ENCODE measurements at places on chromosomes 5 and 9.

GRCh38 chr9:110081395-110081794 is 126.6 kb downstream of the C9orf152 start:
- DNase-seq: no peak

GRCh38 chr5:153902016-153902415 is 136.7 kb downstream of the FAM114A2 start:
- no peak for DNase-seq

GRCh38 chr9:94705162-94705702 is 21.3 kb upstream of the AOPEP start:
- no peak for DNase-seq

DNA sequence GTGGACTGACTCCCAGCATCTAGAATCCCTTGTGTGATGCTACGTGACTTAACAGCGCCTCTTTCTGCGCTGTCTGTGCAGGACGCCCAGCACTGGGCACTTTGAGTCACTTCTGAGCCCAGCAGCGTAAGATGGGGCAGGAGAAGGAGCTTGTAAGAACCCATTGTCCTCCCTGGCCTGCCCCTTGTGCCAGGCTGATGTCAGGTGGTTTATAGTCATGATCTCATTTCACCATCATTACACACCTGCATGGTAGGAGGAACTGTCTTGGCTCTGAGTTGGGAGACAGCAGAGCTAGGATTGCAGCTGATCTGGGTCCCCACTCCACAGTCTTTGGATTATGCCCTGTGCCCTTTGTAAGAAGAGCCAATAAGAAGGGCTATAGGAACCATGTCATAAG is 12.2 kb downstream of the ERGIC1 start:
- DNase-seq: no peak

DNA sequence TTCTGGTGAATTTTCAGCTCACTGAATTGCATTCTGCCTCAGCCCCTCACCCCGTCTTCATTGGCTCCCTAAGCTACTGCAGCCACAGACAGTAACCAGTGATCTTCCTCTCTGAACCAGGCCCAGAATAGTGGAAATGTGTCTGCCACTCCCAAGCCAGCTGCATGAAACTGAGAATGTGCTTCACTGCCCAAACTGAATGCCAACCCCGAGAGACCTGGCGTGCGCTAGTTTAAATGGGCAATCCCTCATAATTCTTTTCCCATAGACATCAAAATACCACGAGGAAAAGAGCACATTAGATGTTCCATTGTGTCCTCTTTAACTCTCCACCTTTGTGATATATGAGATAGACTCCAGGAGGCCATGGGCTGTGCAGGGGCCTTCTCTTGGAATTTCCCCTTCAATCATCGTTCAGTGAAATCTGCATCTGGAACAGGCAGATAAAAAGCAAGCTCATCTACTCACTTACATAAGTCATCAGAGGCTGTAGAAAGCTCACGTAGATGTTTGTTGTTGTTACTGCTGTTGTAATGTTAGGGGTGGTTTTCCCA is 320.2 kb downstream of the NFIB start:
- DNase-seq: no peak

GRCh38 chr5:170266570-170267381 is 30.8 kb downstream of the LCP2 start:
- DNase-seq: peak; percentile 38

DNA sequence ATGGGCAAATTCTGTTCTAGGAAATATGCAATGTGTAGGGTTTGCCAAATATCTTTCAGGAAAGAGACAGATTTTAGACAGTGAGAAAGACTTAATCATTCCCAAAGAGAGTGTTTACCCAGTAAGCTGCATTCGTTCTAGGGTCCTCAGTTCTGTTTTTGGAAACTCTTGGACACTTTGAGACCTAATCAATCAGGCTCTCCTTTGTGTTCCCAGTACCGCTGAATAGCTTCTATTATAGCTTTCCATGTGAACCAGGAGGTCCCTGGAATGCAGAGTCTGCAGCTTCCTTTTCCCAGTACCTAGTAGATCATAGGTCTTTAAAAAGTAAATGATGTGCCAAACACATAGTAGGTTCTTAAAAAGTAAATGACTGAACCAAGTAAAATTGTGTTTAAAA is 11.4 kb upstream of the SPINK1 start:
- DNase-seq: no peak

DNA sequence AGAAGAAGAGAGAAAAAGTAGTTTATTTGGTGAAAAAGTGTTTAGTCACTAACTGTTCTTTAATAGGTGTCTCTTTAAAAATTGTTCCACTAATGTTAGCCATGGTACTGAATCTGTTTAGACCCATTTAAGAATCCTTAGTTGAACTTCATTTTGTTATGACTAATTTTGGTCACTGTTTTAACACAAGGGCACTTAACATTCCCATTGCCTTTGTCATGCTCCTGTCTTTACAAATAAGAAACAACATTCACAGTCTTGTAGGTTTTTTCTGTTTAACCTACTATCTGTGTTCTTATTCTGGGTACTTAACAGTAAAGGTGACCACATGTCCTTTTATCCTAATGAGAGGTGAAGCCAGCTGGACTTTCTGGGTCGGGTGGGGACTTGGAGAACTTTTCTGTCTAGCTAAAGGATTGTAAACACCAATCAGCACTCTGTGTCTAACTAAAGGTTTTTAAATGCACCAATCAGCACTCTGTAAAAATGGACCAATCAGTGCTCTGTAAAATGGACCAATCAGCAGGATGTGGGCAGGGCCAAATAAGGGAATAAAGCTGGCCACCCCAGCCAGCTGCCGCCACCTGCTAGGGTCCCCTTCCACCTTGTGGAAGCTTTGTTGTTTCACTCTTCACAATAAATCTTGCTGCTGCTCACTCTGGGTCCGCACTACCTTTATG is 116.7 kb downstream of the WDR70 start:
- no peak for DNase-seq

GRCh38 chr5:112492291-112492690 is 73.2 kb upstream of the EPB41L4A start:
- no peak for DNase-seq
